ENCODE measurements at places on chromosomes 6 and 20.

DNA sequence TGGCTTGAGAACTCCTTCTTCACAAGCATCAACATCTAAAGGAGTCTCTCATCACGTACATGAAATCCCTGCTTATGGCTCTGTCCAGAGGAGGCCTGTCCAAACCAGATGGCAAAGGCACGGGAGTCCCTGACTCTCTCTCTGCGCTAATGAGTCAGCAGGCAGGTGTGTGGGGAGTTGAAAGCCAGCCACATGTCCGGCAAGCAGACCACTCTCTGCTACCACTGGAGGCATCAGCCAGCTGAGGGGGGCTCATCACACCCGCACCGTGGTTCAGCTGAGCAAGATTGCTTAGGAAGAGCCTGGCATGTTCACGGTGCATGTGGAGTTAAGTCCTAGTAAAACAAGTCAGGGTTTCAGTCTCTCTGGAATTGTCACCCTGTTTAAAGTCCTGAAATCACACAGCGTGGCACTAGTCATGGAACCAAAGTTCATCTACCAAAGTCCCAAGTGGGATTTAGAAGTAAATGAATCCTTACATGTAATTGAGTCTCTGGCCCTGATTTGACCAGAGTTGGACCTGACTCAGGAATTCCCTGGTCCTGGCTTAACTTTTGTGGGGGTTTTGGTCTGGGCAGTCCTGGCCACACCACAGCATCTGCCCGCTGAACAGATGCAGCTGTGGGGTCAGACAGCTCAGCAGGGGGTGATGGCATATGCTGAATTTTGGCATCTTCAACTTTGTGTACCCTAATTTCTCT is 155.2 kb upstream of the RIN2 start:
- no peak for DNase-seq

- no peak for DNase-seq
Observed at GRCh38 chr6:7300926-7301325, 12.1 kb downstream of the SSR1 start.

GRCh38 chr6:113328886-113329381 is 528.2 kb upstream of the MARCKS start:
- DNase-seq, result no peak

DNA sequence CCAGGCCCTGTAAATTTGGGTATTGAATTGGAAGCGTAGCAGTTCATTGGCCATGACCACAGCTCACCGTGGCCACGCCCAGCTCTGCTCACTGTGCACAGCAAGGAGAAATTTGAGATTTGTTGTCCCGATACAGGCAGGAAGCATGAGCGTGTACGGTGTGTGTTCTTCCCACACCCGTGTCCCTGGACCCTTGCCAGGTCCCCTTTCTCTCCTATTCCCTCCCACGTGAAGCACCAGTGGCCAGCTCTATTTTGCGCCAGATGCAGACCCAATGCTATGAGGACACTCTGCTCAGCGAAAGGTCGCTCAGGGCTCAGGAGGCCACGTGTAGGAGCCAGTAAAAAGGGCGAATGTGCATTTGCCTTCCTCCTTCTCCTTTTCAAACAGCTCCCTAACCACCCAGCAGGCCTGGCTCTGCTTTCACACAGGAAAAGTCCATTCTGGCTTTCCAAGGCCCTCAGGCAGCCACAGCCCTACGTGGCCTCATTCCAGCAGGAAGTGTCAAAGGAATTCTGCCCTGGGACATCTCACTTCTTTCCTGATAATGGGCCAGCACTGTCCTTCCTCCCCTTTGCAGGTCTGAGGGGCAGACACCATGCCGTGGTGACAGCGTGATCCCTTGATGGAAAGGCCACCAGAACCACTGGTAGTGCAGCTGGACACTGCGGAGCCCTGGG is 499.2 kb upstream of the CDH4 start:
- DNase-seq, result no peak

DNA sequence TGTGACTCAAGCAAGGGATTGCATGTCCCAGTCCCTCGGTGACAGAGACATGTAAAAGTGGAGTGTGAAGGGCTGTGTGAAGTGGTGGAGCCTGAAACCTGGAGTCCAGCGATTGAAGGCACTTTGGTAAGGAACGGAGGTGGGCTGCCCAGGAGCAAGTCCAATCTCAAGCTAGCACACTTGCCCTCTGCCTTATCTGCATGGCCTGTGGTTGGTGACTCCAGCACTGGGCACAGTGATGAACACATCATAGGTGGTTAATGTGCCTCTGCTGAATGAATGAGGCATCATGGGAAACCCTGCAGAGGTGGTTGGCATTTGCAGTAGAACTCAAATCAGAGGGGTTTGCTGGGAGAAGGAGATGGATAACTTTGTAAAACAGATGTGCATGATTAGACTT is 14.9 kb upstream of the ULBP3 start:
- DNase-seq, result no peak

DNA sequence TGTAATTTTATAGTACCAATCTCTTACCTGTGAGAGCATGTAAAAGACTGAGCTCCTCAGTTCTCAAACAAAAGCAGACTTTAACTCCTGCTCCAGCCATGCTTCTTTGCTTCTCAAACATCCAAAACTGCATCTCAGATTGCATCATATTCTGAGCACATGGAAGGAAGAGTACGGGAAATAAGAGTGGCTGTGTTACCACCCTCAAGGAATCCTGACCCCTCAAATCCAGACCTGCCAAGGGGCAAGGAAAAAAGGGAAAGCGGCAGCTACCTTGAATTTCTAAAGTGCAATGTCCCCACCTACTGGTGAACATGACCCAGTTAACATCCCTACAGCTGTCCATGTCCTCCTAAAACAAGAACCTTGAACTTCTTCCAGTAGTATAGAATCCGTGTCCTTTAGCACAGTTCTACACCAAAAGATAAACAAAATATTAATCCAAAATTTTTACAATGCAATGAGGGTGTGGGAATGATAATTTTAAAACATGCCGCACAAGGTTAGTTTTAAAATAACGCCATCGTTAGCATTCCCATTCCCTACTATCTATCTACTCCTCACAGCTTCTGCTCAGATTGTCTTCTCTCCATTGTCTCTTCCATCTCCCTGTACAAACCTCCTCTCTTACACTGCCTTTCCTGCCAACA is 34.1 kb upstream of the HLA-DQB1 start:
- no peak for DNase-seq

DNA sequence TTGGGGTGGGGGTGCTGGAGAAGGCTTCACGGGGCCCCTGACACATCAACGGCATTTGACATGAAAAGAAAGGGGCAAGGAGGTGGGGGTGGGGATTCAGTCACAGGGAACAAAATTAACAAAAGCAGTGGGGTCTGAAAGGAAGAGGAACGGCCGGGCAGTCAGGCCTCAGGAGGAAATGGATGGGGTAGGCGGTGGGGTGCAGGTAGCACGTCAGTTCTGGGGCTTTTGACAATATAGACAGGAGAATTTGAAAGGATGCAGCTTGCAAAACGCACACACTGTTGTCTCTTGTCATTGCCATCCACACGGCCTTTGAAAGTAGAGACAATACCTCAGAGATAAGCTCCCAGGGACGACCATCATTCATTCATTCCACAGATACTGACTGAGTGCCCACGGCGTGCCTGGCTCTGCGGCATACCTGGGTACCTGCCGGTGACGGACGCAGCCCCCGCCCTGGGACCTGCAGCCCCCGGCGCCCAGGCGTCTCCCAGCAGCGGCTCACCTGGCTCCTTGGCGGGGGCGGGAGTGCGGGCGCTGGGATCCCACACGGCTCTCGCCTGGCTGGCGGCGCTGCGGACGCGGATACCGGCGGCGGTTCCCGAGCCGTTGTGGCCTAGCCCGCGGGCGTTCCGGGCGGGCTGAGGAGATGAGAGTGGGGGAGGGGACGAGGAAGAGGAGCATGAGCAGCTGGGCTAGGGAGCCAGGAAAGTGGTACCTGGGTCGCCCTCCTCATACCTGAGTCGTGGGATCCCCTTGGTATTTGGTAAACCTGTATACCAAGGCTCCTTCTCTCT is at the start of gene SLC26A8:
Gene SLC26A8, minus strand, starts transcription at position 646 of the 800 bp plus-strand sequence. CDS start 4,934 bp downstream, outside the sequence.
- no peak for DNase-seq

GRCh38 chr20:38125157-38126056 is 39.7 kb downstream of the TGM2 start:
- DNase-seq, result no peak

GRCh38 chr6:69314001-69314400 is 482.8 kb downstream of the LMBRD1 start:
- no peak for DNase-seq

Measured in NCI-H1436 (cell line).